ENCODE measurements at places on chromosomes 12 and 14.

GRCh38 chr12:27583057-27583797 is 59.2 kb downstream of the PPFIBP1 start:
- no peak for DNase-seq

- DNase-seq = no peak
Observed at GRCh38 chr12:5433081-5433844, 1.4 kb downstream of the NTF3 start.

- DNase-seq = no peak
Observed at GRCh38 chr12:4562034-4562657, at the start of gene DYRK4. DYRK4 (plus strand) TSS chr12:4562208; CDS start chr12:4562246, 38 bp downstream.

DNA sequence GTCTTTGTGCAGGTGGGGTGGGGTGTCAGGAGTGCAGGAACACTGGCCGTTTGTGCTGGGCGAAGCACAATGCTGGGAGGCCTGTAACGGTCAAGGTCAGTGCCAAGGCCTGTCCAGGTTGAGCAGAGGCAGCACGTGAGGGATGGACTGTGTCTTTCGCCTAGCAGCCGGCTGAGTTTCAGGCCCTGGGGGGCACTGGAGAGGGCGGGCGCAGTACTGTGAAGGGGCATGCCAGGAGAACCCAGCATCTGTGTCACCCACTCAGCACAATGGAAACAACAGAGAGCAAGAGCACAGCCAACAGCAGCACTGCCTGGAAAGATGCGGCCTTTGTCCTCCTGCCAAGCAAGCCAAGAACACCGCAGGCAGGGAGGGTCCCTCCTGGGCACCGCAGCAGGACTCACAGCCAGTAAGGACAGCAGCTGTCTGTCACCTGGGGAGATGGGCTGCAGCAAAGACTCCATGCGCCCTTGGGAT is 25.2 kb downstream of the SLC25A47 start:
- no peak for DNase-seq

DNA sequence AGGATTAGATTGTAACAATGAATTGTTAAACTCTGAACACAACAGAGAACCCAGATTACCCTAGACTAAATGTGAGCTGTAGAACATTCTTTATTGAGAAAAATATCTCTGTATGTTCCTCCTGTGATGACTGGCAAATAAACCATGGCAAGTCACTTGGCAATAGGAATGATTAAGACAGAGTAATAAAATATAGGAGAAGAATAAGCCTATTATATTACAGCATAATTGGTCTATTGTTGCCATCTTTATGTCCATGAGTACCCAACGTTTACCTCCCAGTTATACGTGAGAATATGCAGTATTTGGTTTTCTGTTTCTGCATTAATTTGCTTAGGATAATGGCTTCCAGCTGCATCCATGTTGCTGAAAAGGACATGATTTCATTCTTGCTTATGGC is 211.2 kb upstream of the AVPR1A start:
- no peak for DNase-seq

GRCh38 chr12:42666671-42667243 is 77.2 kb upstream of the PRICKLE1 start:
- DNase-seq = no peak

DNA sequence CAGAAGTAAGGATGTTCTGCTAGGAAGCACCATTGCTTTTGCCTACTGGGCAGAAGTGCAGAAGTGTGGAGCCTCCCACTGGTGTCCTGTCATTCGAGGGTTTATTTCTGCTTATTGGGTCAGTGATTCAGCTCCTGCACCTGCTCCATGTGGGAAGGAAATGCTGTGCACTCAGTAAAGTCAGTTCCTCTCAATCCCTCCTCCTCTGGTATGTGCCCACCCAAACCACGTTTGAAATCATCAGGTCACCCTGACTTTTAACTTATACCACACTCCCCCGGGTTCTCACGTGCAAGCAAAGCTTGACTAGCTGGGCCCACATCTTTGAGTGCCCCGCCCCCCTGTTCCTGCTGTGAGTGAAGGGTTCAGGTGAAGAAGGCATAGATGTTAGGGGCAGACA is 223.7 kb downstream of the CHST11 start:
- no peak for DNase-seq

DNA sequence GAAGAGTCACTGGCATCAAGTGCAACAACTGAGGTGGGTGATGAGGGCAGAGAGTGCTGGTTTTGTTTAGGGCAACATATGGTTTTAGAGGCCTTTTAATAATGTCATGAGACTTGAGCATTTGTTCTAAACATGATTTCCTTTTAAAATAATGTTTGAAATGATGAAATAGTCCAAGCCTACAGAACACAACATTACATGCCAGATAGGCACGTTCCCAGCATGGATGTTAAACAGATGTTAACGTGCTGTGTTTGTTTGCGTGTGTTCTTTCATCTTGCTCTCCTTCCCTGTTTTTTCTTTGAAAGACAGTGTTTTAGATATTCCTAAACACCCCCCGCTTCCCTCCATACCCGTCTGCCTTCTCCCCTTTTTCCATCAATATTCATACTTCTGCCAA is 82.3 kb downstream of the RGS6 start:
- DNase-seq = no peak

DNA sequence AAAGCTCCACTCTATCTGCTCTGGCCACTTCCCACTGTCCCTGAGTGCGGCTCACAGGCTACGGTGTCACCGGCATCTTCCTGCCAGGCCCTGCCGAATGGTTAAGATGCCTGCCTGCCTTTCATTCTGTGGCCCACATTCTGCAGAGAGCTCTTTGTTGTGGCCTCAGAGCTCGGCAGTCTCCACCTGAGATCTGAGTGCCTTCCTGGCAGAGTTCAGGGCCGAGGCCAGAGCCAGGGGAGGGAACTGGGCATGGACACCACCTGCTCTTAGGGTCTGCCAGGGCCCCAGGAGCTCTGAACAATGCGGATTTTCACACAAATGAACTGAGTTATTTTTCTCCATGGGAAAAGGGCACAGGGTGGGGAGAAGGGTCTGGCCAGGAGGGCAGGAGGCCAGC is 127.2 kb downstream of the RBM19 start:
- no peak for DNase-seq

DNA sequence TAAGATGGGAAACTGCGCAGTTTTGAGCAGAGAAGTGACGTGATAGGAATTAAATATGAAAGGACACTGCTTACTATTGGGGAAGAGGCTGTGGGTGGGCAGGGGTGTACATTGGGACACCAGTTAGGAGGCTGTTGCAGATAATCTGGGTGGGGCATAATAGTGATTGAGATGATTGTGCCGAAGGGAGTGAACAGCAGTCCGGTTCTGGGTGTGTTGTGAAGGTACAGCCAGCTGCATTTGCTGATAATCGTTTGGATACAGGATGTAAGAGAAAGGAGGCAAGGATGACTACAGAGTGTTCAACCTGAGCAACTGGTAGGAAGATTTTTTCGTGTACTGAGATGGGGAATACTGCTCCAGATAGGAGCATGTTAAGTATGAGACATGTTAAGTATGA is 205.2 kb upstream of the NEDD1 start:
- DNase-seq = no peak

GRCh38 chr14:96821501-96821900 is 24.3 kb downstream of the VRK1 start:
- no peak for DNase-seq

DNA sequence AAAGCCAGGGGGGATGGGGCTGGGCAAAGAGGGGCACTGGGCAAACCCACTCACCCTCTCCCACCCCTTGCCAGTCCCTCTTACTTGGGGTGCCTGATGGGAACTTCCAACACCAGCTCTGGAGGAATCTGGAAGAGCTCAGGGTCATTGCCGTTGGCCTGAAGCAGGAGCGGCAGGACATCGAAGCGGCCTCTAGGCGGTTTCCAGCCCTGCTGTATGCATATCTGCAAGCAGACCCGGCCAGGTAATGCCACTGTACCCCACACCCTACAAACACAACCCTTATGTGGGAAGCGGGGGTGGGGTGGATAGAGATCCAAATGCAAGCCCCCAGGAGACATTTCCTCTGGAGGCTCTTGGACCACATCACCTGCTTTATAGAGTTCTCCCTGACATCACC is 83.6 kb downstream of the NOS1 start:
- DNase-seq = no peak

GRCh38 chr12:89817501-89818226 is 109.0 kb upstream of the ATP2B1 start:
- DNase-seq = no peak

- DNase-seq = no peak
Observed at GRCh38 chr12:132471011-132471857, 18.7 kb upstream of the FBRSL1 start.

GRCh38 chr12:56571121-56571520 is 49.5 kb downstream of the RBMS2 start:
- DNase-seq = no peak

DNA sequence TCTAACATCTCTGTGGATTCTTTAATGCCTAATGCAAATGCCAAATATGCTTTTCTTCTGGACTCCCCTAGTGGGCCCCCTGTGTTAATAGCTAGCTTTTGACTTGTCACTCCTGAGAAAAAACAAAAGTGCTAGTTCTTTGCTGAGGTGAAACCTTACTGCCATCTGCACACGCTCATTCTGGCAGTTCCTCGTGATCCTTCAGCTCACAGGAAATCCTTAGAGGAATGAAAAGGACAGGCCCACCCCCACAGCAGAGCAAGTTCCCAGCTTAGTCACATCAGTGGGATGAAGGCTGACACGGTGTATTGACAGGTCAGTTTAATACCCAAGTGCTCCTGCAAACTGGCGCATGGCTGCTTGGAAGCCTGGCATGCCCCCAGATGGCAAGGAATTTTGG is 165.1 kb upstream of the ATP2B1 start:
- no peak for DNase-seq

DNA sequence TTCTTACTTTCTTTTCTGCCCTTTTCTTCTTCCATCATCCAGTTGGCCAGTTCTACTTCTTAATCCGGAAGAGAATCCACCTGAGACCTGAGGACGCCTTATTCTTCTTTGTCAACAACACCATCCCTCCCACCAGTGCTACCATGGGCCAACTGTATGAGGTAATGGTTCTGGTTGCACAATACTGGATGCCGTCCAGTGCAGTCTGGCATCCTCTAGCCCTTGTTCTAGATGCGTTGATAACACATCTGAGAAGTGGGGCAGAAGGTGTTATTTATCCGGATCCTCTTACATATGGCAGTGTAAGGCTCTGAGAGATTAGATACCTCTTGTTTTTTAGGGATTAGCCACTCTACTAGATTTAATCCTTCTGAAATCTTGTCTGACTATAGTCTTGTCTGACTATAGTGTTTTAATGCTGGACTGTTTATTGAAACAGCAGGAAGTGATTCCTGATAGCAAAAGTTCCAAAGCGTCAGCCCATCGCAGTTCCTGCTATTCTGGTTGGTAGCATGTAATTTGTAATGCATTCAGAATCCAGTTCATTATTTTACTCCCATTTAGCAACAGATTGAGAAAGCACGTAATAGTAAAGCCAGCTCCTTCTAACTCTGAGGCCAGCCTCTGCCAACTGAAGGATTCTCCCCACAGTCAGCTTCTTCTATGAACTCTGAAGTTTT is 7.9 kb downstream of the GABARAPL1 start:
- no peak for DNase-seq

- no peak for DNase-seq
Observed at GRCh38 chr12:55965240-55965639, 602 bp downstream of the PMEL start.

DNA sequence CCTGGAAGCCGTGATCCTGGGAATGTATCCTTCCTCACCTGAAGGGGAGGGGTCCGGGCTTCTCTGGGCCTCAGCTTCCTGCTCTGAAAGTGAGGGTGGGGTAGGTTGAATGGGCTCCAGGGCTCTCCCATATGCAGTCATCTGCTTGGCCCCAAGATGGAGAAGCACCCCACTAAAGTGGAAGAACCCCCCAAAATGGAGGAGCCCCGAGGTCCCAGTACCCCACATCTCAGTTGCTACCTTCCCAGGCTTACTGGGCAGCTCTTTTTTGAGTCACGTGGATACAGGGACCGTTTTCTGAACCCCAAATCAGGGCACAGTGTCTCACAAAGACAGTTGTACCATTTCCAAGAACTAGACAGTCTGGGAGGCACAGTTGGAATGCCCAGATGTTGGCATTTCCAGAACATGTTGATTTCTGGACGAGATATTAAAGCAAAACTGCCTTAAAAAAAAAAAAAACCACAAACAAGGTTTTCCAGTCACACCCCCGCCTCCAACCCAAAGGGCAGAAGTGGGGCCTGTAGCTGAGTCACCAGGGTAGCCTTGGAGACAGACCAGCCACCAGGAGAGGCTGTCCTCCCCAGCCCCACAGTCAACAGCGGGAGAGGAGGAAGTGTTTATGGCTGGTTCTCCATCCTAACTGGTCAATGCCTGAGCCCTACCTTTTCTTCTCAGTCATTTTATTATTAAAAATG is 12.1 kb downstream of the VASH1 start:
- no peak for DNase-seq

DNA sequence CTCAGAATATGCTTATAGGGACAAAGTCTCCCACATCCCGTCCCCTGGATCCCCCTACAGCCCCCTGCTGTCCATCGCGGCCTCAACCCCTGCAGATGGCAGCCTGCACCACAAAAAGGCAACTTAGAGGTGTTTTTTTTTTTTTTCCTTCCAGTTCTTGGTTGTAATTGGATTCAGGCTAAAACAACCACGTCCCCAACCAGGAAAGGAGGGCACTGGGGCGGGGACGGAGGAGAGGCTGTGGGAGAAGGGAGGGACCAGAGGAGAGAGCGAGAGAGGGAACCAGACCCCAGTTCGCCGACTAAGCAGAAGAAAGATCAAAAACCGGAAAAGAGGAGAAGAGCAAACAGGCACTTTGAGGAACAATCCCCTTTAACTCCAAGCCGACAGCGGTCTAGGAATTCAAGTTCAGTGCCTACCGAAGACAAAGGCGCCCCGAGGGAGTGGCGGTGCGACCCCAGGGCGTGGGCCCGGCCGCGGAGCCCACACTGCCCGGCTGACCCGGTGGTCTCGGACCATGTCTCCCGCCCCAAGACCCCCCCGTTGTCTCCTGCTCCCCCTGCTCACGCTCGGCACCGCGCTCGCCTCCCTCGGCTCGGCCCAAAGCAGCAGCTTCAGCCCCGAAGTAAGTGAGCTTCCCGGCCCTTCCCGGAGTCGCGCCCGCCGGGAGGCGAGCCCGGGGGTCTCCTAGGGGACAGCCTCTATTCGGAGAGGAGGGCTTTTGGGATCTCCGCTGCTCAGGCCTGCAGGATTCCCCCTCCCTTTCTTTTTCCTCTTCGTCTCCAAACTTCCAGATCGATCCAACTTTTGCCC is at the start of gene MMP14:
TSS of gene MMP14 (plus strand) at position 285 of the 813 bp plus-strand sequence. CDS start at position 518, 233 bp downstream.
- DNase-seq = no peak

- DNase-seq = no peak
Observed at GRCh38 chr14:42028607-42029006, 421.9 kb downstream of the LRFN5 start.

- no peak for DNase-seq
Observed at GRCh38 chr12:72102150-72102549, 163.5 kb downstream of the TPH2 start.

- no peak for DNase-seq
Observed at GRCh38 chr12:92899386-92900001, 29.6 kb downstream of the EEA1 start.

DNA sequence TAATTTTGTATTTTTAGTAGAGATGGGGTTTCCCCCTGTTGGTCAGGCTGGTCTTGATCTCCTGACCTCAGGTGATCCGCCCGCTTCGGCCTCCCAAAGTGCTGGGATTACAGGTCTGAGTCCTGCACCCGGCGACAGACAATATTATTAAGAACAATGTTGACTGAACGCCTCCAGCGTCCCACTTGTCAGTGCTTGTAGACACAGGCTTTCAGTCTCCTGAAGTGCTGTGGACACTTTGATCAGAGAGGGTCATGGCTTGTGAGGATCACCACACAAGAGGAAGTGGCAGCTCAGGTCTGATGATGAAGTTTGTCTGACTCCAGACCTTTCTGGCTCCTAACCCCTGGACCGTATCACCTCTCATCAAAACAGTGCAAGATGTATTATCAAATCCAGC is 114.6 kb downstream of the CHST11 start:
- no peak for DNase-seq

- DNase-seq = no peak
Observed at GRCh38 chr14:21109377-21110138, 8.7 kb downstream of the TMEM253 start.

Data from cortex of kidney (tissue), 1 donor.